ENCODE measurements at places on chromosomes 4 and X.

DNA sequence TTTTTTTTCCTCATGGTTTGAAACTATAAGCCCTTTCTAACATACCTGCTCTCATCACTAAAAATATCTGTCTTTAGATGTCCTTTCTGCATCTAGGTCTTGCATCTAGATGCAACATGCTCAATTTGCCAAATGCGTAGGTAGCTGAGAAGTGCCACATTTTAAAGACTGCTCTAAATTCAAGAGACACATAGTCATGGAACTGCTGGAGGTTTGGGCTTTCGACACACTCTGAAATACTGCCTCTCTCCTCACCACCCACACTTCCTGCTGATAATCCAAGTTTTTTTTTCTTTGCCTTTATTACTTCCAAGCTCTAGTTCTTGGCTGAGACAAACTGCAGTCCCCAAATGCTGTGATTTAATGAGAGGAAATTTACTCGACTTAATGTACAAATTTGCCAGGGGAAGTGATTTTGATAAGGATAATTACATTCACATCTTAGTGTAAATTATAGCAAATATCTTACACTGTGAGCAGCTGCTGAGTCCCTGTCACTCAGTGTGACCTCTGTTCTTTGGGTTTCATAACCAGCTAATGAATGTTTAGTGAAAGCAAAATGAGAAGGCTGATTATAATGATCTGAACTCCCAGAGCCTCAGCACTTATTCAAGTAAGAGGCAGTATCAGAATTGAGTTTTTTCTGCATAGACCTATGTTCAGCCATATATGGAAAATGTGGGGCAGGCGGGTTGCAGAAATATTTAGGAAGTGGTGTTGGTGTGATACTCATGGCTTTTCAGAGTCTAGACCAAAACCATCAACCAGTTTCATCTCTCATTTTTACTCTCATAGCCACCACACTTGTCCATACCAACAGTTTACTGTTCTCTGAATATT lies 31.3 kb downstream of the DRD5 start:
- no peak for DNase-seq

GRCh38 chrX:133085785-133086184 lies 11.1 kb downstream of the USP26 start:
- no peak for DNase-seq

DNA sequence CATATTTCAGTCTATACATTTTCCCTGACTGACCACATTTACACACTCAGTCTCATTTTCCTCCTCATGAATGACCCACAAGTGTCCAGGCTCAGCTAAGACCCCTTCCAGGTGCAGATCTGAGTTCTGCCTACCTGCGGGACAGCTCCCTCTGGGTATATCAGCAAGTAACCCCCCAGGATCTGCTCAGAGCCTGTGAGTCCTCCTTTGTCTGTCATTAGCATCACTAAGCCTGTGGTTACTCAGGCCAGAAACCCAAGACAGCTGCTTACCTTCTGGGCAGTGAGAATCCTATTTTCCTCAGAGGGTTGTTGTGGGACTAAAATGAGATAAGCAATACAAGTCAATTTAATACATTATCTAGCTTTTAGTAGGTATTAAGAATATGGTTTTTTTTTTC lies 487.6 kb upstream of the BOD1L1 start:
- DNase-seq: peak; percentile 23

- DNase-seq: no peak
Observed at GRCh38 chrX:154082396-154083125, 15.0 kb downstream of the MECP2 start.

DNA sequence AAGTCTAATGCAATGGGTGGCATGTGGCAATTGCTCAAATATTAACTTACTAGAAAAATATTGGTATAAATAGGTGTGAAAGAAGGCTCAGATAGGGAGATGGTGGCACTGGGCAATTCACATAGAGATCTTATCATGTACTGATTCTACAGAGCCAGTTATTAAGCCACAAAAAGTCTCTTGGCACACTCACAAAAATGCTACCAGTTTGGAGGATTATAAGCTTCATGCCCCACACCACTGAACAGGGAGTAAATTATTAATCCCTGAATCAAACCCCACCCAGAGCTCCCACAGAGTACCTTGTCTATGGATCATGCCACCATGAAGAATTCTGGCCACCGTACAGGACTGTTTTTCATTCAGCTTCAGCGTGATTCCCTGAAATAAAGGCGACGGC lies 13.8 kb downstream of the MPP1 start:
- no peak for DNase-seq

DNA sequence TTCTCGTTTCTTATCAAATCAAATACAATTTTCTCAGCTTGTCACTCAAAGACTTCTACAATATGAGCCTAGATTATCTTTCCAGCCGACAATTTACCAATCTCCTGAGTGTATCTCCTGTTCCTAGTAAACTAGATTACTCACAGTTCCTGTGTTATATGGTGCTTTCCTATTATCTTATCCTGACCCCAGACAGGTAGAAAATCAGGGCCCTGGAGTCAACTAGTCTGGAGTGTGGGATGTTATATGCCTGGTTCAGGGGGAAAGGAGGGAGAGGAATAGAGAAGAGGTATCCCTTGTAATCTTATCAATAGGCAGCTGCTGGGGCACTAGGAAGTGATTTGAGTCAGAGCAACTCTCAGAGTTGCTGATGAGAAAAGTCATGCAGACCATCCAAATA lies 127.1 kb downstream of the SLC7A11 start:
- no peak for DNase-seq

- no peak for DNase-seq
Observed at GRCh38 chr4:134510544-134510943, 309.0 kb upstream of the PABPC4L start.

- DNase-seq: no peak
Observed at GRCh38 chrX:151692825-151693224, 2.4 kb upstream of the PRRG3 start.

DNA sequence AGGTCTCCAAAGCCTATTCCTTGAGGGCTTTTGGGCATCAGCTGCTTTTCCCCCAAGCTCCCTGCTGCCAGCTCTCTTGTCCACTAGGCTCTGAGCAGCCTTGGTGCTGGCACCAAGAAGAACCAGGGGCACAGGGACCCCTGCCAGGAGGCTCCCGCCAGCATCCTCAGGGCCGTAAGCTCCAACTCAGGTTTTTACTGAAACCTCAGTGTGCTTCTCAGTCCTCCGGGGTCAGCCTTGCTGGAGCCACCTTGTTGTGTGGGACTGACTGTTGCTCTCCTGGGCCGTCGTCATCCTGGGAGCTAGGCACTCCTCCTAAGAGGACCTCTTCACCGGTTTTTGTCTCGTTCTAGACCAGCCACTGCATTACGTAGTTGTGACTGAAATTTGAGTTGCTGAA lies 38.9 kb downstream of the NOP14 start:
- DNase-seq: no peak

- no peak for DNase-seq
Observed at GRCh38 chr4:54632537-54632936, 25.2 kb upstream of the KIT start.

DNA sequence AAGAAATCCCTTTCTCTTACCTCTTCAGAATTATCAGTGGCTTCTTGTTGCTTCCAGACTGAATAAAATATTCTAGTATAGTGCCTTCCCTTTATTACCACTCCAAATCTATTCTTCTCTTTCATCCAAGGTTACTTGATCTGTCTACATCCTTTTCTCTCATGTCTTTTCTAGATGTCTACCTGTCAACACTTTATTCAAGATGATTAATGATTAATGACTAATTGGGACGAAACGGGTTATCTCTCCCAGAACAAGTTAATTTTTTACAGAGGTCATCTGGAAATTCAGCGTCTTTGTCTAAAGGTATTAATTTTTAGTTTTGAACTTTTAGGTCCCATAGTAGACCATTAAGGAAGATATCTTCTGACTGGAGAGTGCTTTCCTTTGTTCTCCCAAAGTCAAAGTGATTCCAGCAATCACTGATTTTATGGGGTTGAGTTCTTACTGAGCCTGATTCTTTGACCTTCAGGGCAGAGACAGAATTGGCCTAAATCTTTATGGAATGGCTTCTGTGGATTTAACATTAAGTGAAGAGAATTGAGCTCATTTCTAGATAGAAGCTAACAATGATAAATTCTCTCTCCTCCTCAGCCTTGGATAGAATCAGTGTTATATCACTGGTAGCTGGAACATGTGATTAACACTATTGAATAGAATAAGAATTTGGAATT lies 335.4 kb upstream of the TEX13C start:
- DNase-seq: no peak

DNA sequence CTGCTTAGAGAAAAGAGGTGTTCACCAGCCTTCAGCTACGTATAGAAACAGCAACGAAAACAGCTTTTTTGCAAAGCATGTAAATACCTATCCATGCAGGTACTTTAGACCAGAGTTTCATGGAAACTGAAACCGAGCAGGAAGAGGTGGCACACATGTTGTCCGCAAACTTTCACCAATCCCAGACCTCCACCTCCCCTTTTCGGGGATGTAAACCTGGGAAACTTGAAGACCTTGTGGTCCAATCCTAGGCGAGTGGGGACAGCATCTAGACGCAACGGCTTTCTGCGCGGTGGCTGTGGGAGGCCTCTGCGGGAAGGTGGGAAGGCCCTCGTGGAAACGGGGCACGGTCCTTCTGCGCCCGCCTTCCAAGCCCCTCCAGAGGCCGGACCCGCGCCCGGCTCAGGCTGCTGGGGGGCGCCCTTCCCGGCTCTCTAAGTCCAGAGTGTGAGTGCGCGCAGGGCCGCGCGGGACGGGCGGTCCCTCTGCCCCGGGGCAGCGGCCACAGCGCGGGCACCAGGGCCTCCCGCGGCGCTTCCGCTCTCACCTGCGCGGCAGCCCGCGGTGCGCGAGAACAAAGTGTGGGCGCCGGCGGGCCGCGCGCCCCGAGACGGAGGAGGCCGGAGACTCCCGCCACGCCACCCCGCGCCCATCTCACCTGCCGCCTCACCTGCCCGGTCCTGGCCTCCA lies 830 bp upstream of the SHROOM2 start:
- peak; percentile 25 for DNase-seq

- DNase-seq: no peak
Observed at GRCh38 chr4:48467442-48467841, 15.7 kb upstream of the SLC10A4 start.

DNA sequence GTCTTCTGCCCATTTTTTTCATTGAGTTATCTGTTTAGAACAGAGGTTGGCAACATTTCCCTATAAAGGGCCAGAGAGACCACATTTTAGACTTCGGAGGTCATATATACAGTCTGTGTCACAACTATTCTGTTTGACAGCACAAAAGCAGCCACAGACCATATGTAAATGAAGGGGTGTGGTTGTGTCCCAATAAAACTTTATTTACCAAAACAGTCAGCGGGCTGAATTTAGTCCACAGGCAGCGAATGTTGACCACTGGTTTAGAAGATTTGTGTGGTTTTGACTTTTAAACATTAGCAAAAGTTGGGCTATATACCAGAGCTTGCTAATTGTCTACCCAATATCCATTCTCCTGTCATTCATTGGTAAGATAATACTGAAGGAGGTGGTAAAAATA lies 150.8 kb downstream of the AMELX start:
- DNase-seq: no peak

GRCh38 chr4:165553221-165553810 lies 174.5 kb downstream of the CPE start:
- no peak for DNase-seq

DNA sequence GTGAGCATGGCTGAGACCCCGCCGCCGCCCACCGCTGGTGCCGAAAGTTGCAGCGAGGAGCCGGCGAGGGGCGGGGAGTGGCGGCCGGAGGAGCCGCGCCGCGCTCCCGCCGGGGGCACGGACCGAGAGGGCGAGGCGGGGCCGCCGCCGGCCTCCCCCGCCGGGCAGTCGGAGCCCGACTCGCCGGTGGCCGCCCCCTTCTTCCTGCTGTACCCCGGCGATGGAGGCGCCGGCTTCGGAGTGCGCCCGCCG lies 16.5 kb downstream of the UTP3 start:
- no peak for DNase-seq

GRCh38 chrX:34764852-34765361 lies 107.8 kb upstream of the TMEM47 start:
- DNase-seq: peak; percentile 50

- DNase-seq: no peak
Observed at GRCh38 chr4:34037280-34037679, 2207.0 kb downstream of the ARAP2 start.

GRCh38 chr4:138241281-138242075 lies 671 bp downstream of the SLC7A11 start:
- DNase-seq: no peak

DNA sequence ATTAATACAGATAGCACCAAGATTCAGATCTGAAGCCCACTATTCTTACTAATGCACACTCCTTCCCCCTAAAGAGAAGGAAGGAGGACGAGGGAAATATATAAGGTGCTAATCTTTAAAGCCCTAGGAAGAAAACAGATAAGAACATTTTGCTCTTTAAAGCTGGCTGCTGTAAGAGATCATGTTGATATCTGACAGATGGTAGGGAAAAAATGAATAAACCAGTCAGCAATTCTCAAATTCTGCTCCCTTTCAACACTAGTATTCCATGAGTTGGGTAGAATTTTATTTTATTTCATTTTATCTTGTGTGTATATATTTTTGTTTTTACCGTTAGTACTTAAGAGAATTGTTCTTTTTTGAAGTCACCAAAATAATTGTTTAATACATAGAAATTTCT lies 19.2 kb downstream of the OTC start:
- DNase-seq: no peak

- DNase-seq: no peak
Observed at GRCh38 chr4:73892966-73893365, 23.8 kb downstream of the CXCL1 start.

- DNase-seq: peak; percentile 12
Observed at GRCh38 chr4:78074759-78075158, 17.6 kb downstream of the FRAS1 start.

DNA sequence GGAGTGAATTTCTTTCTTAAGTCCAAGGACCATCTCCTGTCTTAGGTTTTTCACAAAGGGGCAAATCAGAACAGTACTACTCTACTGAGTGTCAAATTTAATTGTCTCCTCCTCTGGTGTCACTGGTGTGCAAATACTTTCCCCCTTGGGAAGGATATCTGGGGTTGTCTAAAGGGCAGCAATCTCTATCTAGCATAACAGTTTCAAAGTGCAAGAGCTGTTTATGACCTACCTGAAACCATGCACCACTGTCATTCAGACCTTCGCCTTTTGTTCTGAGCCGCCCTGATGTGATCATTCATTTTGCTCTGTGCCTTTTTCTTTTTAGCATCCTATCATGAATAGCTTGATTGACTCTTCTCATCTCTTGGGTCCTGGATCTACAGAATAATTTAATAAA lies 39.3 kb downstream of the IL1RAPL1 start:
- DNase-seq: no peak

DNA sequence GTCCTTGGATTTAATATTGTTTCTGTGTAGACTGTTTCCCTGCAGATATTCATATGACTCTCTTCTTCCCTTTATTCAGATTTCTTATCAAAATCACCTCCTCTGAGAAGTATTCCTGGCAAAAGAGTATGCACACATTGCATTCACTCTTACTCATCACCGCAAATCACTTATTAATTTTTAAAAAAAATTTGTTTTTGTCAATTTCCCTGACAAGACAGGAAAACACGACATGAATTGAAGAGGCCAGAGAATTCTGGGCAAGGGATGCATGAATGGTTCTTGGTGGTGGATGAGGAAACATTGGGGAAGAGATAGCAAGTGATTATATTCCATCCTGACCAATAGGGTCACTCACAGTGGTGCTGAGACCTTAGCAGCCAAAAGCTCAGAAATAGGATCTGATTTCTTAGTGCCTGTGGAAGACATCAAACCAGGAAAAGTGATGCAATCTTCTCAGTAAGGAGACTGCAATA lies 522.5 kb upstream of the AGA start:
- DNase-seq: no peak

All from ELF-1 (cell line).